HS-27A (cell line): ENCODE measurements at places on chromosomes 5 and 9.

- DNase-seq, result no peak
Observed at GRCh38 chr9:86352440-86353077, 1.7 kb downstream of the TUT7 start.

DNA sequence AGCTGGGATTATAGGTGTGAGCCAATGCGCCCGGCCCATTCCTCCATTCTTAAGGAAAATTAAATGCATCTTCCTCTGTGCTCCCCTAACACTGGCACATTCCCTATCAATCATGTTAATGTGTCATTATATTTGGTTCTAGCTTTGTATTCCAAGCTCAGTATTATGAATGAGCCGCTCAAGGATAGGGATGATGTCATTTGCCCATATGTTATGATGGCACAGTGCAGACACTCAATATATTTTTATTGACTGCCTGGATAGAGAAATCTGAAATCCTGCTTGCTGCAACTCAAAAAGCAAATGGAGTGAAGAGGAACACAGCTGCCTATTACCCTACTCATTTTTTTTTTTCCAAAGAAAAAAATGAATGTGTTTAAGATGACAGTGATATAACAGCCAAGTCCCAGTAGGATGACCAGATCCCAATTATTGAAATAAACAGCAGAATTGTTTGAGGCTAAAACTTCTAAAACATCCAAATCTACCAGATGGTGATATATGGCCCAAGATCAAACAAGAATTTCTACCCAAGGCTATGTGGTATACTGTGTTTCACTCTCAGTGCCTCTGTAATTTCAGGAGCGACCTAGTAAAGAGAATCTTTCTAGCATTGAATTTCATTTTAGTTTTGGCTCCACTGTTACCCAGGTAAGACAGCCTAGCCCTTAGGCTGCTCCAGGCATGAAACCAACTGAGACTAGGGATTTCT, 16.3 kb downstream of the SUSD1 start:
- DNase-seq, result no peak

GRCh38 chr5:32159328-32160072, 14.6 kb downstream of the GOLPH3 start:
- DNase-seq, result no peak

DNA sequence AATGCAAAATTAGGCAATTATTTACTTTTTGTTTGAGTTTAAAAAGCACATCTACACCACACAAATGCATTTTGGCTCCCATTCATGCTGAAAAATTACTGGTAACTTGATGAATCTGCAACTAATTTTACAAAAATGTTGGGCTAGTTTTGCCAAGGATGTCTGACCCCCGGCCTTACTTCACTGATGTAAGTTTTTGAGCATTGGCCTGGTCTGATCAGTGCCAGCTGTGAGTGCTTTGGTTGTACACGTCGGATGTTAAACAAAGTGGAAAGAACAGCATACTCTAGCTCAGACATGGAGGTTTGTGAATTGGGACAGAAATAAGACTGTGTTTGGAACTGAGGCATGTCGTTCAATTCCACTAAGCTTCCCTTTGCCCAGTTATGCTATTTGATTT, 1044.2 kb downstream of the TLE4 start:
- DNase-seq, result no peak

GRCh38 chr5:39113354-39113953, 39.3 kb upstream of the RICTOR start:
- no peak for DNase-seq

GRCh38 chr9:79924836-79925235, 353.1 kb downstream of the TLE4 start:
- no peak for DNase-seq

GRCh38 chr5:125835293-125836172, 587.7 kb upstream of the GRAMD2B start:
- no peak for DNase-seq

DNA sequence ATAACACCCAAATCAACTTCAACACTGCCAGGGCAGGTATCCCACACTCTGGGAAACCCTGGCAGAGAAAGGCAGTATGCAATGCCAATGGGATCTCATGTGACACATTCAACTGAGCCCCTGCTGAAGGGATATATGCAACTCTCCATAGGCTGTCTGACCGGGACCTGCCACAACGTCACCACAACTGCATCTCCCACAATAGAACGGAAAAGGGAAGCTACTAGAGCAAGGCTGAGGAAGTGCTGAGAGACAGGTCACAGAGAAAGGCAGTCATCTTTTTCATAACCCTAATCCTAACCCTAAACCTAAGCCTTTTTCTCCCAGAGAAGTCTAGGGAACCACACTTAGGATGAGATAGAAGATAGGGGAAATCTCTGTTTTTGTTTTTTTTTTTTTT, 345.9 kb upstream of the CD180 start:
- DNase-seq, result no peak

- no peak for DNase-seq
Observed at GRCh38 chr5:25515525-25515924, 870.7 kb upstream of the CDH10 start.

GRCh38 chr5:168353216-168353957, 61.9 kb downstream of the WWC1 start:
- DNase-seq, result no peak

- no peak for DNase-seq
Observed at GRCh38 chr9:122263699-122264349, 816 bp downstream of the RBM18 start.

DNA sequence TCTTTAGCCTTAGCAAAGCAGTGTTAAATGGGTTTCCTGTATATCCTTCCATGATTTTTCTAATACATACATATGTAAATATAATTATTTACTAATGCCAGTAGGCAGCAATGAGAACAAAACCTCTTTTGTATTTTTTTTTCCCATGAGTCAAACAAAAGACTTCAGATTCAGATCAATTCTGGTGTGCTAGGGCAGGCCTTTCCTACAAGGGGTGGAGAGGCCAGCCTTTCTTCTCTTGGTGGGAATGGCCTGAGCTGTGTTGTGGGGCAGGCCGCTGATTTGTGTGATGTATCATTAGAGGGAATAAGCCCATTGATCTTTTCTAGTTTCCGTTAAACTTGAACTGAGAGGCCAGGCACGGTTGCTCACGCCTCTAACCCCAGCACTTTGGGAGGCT, 115.5 kb upstream of the DMRT1 start:
- DNase-seq, result no peak
